Hematopoietic multipotent progenitor cell treated with erythropoietin and hydrocortisone succinate and interleukin-3 and kit ligand, for 8 days (in vitro differentiated cells): ENCODE measurements at places on chromosomes 7 and 10.

GRCh38 chr7:159198016-159198724 lies 53.5 kb upstream of the VIPR2 start:
- no peak for DNase-seq

GRCh38 chr10:77887631-77888355 lies 38.8 kb downstream of the DLG5 start:
- DNase-seq = no peak

GRCh38 chr7:117271566-117271965 lies 51.3 kb downstream of the WNT2 start:
- no peak for DNase-seq

GRCh38 chr10:30691639-30692015 lies 62.1 kb upstream of the LYZL2 start:
- DNase-seq = no peak

GRCh38 chr10:1643908-1644179 lies 93.5 kb downstream of the ADARB2 start:
- no peak for DNase-seq

- no peak for DNase-seq
Observed at GRCh38 chr7:55252386-55252785, 112.8 kb upstream of the LANCL2 start.

- no peak for DNase-seq
Observed at GRCh38 chr7:127957886-127958285, 73.4 kb downstream of the LRRC4 start.

DNA sequence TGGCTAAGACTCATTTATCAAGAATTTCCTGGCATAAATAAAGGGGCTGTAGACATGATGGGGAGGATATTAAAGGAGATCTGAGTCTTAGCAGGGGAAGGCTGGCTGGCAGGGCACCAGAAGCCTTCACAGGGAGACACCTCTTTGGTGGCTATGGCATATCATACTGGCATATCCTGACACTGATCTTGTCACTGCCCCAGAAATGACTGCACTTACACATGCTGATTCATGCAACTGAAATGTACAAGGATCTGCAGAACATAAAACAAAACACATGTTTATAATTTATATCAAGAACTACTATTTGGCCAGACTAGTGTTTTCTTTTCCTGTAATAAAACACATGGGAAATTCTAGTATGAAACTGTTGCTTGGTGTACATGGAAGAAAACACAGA lies 5.5 kb upstream of the LIPN start:
- DNase-seq = peak; percentile 4

DNA sequence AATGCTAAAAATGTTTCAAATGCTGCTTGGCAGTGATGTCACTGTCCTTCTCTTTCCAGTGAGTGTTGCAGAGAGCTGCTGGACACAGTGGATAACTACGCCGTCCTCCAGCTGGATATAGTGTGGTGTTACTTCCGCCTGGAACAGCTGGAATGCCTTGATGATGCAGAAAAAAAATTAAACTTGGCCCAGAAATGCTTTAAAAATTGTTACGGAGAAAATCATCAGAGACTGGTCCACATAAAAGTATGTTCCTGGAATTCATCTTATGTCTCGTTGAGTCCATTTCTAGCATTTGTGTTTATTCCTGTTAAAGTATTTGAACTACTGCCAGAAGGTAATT lies 25.2 kb downstream of the NUB1 start:
- DNase-seq = no peak

DNA sequence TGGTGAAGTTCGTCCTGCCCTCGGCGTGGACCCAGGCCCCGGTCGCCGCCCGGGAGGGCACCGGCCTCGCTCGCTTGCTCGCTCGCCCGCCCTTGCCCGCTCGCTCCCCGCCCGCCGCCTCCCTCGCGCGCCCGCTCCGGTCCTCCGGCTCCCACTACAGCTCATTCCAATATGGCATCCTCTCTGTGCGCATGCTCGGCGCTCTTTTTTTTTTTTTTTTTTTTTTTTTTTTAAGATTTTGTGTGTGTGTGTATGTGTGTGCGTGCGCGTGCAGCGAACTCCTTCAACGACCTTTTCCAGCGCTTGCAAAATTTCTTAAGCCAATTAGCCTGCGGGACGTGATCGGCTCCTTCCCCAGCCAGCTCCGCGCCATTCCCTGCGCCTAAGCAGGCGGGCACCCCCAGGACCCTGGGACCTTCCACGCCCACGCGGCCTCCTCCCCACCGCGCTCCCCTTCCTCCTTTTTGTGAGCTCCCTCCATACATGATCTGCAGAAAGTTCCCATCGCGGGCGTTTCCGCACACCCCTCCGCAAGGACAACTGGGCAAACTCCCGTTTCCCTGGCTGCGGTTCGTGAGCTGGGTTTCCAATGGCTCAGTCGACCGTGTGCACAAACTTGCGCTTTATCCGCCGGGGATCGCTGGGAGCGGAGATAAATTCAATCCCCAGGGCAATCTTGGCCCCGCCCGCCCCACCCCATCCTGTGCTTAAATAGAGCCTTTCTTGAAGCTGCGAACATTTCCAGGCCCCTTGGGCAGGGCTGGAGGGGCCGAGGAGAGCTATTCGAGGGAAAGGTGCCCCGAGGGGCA lies at the start of gene SFMBT2:
SFMBT2 (minus strand) TSS at position 173 of the 809 bp plus-strand sequence. CDS start 29,136 bp downstream, outside the sequence.
- peak; percentile 77 for DNase-seq

DNA sequence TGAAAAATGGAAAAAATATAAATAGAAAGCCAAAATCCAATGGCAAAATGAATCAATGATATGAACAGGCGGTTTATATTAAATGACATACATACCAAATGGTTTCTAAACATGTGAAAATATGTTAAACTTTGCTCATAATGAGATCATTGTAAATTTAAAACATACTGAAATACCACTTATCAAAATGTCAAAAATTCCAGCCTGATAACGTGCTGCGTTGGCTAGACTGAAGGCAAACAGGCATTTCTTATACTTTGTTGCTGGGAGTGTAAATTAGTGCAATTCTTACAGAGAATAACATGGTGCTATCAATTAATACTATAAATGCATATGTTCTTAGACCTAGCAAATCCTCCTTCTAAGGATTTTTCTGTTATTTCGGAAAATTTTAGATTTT lies 225.8 kb upstream of the FAM3C start:
- DNase-seq = no peak

- no peak for DNase-seq
Observed at GRCh38 chr10:43026039-43026973, 50.6 kb upstream of the RET start.
